ENCODE measurements at places on chromosomes 4 and X.

- peaks cover 100% of the 10 kb centered on the region for H3K27me3 ChIP-seq
- peak overlapping the region; percentile 53 for H3K4me3 ChIP-seq
- peak; percentile 27 for DNase-seq
- no peaks in the 10 kb centered on the region for H3K36me3 ChIP-seq
- no peak overlapping the region for H3K27ac ChIP-seq
Measured at GRCh38 chrX:145818186-145819113, 821 bp downstream of the SLITRK2 start.

DNA sequence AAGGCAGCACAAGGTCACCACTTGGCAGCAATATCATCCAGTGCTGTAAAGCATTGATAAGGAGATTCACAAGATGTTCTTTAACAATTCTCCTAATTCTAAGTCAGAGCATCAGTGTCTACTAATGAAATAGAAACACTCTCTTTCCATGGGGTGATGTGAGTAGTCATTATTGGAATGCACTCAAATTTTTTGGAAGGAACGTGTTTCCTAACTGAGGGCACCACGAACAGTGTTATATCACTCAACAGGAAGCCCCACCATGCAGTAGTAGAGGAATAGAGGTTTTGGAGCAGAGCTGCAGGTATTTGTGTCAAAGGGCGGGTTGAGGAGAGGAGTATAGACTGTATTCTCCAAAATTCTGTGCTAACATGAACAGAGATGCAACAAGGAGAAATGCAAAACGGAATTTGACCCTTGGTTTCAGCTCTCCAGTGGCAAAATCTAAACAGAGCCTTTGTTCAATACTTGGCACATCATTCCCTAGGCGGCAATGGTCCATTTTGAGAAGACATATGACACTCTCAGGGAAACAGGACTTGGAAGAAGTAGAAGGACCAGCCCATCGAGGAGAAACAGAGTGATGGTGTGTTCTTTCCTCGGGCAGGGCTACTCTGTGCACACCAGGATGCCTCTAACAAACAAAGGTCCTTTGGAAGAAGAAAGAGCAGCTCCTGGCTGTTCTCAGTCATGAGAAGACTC, 98.9 kb downstream of the CPEB2 start:
- H3K27me3 ChIP-seq, result no peaks in the 10 kb centered on the region
- no peak overlapping the region for H3K27ac ChIP-seq
- no peak overlapping the region for H3K4me3 ChIP-seq
- no peaks in the 10 kb centered on the region for H3K4me1 ChIP-seq

DNA sequence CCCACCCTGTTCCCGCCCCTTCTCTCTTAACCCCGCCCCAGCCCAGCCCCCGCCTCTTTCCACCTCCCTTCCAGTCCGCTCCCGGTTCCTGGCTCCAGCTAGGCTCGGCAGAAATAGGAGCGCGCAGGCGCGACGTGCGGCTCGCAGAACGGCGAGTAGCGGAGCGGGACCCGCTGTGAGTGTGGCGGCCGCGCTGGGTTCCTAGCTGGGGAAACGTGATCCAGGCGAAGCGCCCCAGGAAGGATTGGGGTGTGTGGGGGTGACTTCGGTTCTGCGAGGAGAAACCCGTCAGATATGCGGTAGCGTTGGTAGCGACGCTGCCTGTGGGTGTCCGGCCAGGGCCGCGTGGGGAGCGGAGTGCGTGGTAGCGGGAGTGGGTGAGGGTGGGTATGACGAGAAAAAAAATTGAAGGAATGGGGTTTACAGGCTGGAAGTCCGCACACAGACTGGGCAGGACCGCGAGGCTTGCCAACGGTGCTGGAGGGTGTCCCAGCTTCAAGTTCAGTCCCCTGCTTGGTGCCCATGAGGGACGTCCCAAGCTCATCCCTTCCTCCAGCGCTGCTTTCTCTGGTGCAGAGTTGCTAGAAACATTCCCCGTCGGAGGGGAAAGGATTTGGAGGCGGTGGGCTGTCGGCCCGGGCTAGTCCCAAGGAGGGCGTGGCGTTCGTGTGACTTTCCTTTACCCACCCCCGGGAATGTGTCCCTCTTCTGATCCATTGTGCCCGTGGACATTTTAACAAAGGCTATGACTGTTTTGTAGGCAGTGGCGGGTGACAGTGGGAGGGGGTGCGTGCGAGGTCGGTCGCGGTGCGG, at the start of gene PRRG1:
TSS of gene PRRG1 (plus strand) at position 144 of the 813 bp plus-strand sequence. CDS start 56,886 bp downstream, outside the sequence.
- peak within 1 kb of the TSS; percentile 58 for H3K4me3 ChIP-seq
- H3K27me3 ChIP-seq, result peaks cover 14% of the 10 kb centered on the region
- no peak within 1 kb of the TSS for H3K27ac ChIP-seq
- DNase-seq, result peak; percentile 96

GRCh38 chrX:66110112-66110511, 53.9 kb upstream of the HEPH start:
- peak; percentile 9 for DNase-seq
- H3K27me3 ChIP-seq, result no peaks in the 10 kb centered on the region
- H3K4me3 ChIP-seq, result no peak overlapping the region
- H3K36me3 ChIP-seq, result no peaks in the 10 kb centered on the region
- no peaks in the 10 kb centered on the region for H3K4me1 ChIP-seq

- no peaks in the 10 kb centered on the region for H3K4me1 ChIP-seq
- no peak overlapping the region for H3K4me3 ChIP-seq
- H3K27ac ChIP-seq, result no peak overlapping the region
- DNase-seq, result no peak
- no peaks in the 10 kb centered on the region for H3K27me3 ChIP-seq
Measured at GRCh38 chrX:107398115-107398514, 51.3 kb upstream of the FRMPD3 start.

DNA sequence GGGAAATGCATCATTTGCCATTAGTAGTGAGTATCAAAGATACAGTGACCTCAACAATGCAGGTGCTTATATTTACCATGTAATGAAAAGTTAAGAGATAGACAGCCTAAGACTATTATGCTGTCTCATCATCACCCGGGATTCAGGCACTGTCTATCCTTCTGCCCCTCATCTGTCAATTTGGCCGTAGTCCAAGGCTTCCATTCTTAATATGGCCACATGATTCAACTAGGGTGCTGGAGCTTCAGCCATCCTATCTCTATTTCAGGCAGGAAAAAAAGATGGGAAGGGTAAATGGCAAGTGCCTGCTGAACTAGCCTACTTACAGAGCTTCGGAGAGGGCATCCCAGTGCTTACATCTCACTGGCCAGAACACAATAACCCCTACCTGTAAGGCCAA, 196.7 kb upstream of the LNX1 start:
- no peaks in the 10 kb centered on the region for H3K27me3 ChIP-seq
- H3K4me1 ChIP-seq, result peaks cover 9% of the 10 kb centered on the region
- H3K4me3 ChIP-seq, result no peak overlapping the region
- no peak for DNase-seq
- H3K36me3 ChIP-seq, result no peaks in the 10 kb centered on the region

DNA sequence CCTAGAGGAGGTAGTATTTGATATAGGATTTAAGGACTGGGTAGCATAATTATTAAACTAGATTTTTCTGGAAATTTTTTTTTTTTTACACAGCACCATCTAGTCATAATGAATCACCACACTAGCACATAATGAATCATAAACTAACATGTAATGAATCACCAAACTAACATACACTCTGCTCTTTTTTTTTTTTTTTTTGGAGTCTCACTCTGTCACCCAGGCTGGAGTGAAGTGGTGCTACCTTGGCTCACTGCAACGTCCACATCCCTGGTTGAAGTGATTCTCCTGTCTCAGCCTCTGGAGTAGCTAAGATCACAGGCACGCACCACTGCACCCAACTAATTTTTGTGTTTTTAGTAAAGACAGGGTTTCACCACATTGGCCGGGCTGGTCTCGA, 92.5 kb downstream of the FAM13A start:
- peaks cover 11% of the 10 kb centered on the region for H3K4me1 ChIP-seq
- no peaks in the 10 kb centered on the region for H3K27me3 ChIP-seq
- no peak for DNase-seq
- no peaks in the 10 kb centered on the region for H3K36me3 ChIP-seq
- no peak overlapping the region for H3K4me3 ChIP-seq
- H3K27ac ChIP-seq, result no peak overlapping the region

DNA sequence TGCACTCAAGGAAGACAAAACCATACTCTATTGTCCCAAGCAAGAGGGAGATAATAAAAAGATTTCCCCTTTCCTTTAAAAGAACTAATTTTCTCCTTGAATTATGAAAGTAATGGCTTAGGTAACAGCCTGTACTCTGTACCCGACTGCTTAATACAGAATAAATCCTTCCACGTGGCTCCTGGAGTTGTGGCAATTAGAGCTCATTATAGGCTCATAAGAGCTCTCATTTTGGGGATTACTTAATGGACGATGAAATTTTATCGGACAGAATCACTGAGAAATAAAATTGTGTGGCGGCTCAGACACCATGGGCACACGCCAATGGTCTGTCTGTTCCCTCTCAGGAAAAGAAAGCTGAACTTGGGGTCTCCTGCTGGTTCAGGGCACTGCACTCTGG, 2.8 kb upstream of the GSX2 start:
- peaks cover 52% of the 10 kb centered on the region for H3K4me1 ChIP-seq
- no peaks in the 10 kb centered on the region for H3K36me3 ChIP-seq
- H3K27ac ChIP-seq, result no peak overlapping the region
- H3K4me3 ChIP-seq, result no peak overlapping the region

- no peak overlapping the region for H3K4me3 ChIP-seq
- no peak for DNase-seq
- H3K27ac ChIP-seq, result no peak overlapping the region
- H3K27me3 ChIP-seq, result no peaks in the 10 kb centered on the region
Measured at GRCh38 chr4:121360495-121360894, 20.3 kb downstream of the QRFPR start.

DNA sequence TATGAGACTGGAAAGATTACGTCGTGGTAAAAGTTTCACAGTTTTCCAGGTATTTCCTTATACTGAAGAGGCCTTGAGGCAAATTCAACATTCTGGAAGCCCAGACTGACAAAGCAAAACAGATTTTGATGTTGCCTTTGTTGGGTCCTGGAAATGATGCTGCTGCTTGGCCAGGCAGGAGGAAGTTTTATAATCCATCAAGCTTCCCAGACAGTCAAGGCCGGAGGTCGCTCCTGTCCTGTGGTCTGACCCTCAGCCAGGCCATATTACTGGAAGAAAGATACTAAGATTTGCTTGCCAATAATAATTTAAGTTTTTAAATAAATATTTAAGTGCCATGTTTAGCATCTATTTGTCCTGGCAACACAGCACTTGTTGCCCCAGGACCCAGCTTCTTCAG, 63.4 kb downstream of the TAPT1 start:
- DNase-seq, result no peak
- peaks cover 14% of the 10 kb centered on the region for H3K4me1 ChIP-seq
- H3K4me3 ChIP-seq, result no peak overlapping the region
- H3K36me3 ChIP-seq, result no peaks in the 10 kb centered on the region
- no peak overlapping the region for H3K27ac ChIP-seq

DNA sequence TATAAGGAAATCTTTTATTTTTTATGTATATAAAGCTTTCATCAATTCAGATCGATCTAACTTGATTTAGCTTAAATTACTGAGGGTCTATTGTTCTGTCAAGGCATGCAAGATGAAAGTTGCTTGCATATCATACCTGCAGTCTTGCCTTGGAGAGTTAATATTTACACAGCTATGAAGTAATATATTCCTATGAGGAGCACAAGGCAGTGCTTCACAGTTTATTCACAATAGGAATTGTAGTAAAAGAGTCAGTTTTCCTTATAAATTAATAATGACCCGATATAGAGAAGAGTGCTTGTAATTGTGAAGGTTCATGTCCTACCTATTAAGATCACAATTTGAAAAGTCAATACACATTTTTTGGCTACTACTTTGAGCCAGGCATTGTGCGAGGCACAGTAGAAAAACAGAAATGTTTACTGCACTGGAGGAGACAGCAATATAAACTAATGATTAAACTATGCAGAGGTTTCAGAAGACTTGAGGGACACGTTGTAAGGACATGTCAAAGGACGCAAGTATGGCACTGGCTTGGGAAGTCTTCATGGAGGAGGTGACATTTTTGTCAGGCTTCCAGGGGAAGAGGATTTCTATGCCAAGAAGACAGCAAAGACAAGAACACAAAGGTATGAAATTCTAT, 38.8 kb downstream of the REELD1 start:
- no peak overlapping the region for H3K4me3 ChIP-seq
- no peaks in the 10 kb centered on the region for H3K36me3 ChIP-seq
- H3K27ac ChIP-seq, result no peak overlapping the region
- H3K4me1 ChIP-seq, result no peaks in the 10 kb centered on the region
- H3K27me3 ChIP-seq, result no peaks in the 10 kb centered on the region

DNA sequence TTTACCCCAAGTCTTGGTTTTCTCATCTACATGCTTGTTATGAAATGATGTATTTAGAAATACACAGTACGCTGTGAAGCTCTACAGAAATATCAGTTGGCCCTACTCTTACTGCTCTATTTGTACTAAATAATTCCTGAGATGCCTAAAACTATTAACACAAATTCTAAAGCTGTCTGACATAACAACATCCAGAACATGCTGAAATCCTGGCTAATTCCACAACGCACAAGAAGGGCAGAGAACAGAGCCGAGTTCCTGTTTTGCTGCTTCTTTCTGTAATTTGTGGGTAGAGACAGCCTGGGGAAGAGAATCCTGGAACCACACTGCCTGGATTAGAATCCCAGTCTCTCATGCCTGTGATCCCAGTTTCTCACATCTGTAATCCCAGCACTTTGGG, 59.0 kb downstream of the ZNF827 start:
- no peaks in the 10 kb centered on the region for H3K36me3 ChIP-seq
- no peaks in the 10 kb centered on the region for H3K27me3 ChIP-seq
- H3K4me3 ChIP-seq, result no peak overlapping the region
- DNase-seq, result no peak

- DNase-seq, result peak; percentile 43
- no peaks in the 10 kb centered on the region for H3K27me3 ChIP-seq
- no peak overlapping the region for H3K27ac ChIP-seq
- H3K4me1 ChIP-seq, result peaks cover 16% of the 10 kb centered on the region
Measured at GRCh38 chr4:6641971-6642320, 1.5 kb downstream of the MRFAP1 start.

DNA sequence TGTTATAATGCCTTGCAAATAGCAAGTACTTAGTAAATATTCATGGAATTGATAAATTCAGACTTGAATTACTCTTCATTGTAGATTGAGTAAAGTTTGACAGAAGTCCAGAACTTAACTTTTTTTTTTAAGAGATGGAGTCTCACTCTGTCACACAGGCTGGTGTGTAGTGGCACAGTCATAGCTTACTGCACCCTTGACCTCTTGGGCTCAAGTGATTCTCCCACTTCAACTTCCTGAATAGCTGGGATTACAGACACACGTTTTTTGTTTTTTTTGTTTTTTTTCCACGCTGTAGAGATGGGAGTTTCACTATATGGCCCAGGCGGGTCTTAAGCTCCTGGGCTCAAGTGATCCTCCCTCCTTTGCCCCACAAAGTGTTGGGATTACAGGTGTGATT, 32.1 kb downstream of the UBE2K start:
- H3K4me1 ChIP-seq, result no peaks in the 10 kb centered on the region
- no peak overlapping the region for H3K27ac ChIP-seq
- no peak overlapping the region for H3K4me3 ChIP-seq
- H3K36me3 ChIP-seq, result no peaks in the 10 kb centered on the region

DNA sequence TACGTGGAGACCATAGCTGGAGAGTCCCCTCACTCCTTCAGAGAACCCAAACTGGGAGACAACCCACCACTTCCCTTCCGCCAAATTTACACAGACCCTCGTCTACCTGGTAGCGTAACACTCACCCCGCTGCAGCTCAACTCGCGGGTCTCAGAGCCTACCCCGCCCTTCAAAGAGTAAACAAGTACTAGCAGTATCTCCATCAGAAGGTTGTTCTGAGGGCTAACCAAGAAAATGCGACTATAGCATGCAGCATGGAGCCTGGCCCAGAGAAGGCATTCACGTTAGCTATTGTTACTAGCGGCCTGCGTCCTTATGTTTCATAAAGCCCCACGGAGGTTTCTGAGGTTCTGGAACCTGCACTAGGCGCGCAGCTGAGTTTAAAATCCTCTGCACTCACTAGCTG, 531 bp upstream of the MANBA start:
- DNase-seq, result no peak
- H3K27me3 ChIP-seq, result no peaks in the 10 kb centered on the region
- peaks cover 7% of the 10 kb centered on the region for H3K4me1 ChIP-seq
- peak overlapping the region; percentile 71 for H3K4me3 ChIP-seq
- H3K27ac ChIP-seq, result no peak overlapping the region
